ENCODE measurements at places on chromosomes 6 and 20.

DNA sequence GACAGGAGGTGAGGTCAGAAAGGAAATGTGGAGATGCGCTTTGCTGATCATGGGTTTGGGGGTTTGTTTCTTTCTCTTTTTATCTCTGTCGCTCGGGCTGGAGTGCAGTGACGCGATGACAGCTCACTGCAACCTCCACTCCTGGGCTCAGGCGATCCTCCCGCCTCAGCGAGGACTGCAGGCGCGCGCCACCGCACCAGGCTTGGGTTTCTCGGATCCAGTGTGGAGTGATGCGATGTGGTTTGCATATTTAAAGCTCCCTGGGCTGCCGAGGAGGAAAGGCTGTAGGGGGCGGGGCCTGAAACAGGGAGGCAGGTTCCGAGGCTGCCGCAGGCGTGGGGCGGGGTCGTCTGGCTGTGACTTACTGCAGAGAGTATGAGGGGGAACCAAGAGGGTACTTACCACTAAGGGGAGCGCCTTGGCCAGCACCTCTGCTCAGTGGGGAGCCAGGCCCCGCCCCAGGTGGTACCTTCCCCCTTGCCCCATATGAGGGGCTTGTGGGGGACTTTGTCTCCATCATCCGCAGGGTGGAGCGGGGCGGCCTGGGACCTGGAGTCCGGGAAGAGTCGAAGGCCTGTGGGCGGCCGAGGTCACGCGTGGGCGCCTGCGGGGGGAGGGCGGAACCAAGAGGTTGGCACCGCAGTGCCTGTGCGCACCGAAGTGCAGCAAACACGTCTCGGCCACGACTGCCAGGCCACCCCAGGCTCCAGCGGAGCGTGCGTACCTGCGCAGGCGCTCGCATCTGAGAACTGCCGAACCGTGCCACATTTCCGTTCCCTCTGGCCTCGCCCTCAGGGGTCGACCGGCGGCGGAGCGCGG is 12.7 kb upstream of the BAK1 start:
- DNase-seq, result peak; percentile 16

DNA sequence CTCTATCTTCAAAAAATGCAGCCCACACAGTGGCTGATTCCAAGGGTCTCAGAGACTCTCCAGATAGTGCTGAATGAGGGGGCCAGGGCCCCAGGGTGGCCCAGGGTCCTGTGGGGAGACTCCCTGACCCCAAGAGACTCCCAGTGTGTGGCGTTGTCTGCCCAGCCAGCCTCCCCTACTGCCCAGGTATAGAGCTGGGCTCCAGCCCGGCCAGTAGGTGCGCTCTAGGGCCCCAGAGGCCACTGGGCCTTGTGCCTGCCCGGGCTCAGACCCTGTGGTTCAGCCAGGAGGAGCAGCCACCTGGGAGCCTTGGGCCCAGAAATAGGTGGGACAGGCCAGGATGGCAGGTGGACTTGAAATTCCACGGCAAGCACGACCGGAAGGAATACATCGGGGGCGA is 30.3 kb upstream of the GATA5 start:
- no peak for DNase-seq

DNA sequence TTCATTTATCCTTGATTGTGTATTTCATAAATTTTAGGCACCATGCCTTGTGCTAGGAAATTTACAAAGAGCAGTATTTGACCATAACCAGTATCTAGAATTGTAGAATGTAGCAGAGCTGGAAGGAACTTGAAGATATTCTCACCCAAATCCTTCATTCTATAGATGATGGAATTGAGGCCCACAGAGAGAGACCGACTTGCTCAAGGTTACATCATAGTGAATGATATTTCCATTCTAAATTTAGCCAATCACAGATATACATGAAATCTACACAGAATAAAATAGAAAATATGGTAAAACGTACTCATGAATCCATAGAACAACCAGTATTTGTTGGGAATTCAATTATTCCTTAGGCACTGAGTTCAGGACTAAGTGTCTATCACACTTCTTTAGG is 10.9 kb upstream of the SGK1 start:
- no peak for DNase-seq

DNA sequence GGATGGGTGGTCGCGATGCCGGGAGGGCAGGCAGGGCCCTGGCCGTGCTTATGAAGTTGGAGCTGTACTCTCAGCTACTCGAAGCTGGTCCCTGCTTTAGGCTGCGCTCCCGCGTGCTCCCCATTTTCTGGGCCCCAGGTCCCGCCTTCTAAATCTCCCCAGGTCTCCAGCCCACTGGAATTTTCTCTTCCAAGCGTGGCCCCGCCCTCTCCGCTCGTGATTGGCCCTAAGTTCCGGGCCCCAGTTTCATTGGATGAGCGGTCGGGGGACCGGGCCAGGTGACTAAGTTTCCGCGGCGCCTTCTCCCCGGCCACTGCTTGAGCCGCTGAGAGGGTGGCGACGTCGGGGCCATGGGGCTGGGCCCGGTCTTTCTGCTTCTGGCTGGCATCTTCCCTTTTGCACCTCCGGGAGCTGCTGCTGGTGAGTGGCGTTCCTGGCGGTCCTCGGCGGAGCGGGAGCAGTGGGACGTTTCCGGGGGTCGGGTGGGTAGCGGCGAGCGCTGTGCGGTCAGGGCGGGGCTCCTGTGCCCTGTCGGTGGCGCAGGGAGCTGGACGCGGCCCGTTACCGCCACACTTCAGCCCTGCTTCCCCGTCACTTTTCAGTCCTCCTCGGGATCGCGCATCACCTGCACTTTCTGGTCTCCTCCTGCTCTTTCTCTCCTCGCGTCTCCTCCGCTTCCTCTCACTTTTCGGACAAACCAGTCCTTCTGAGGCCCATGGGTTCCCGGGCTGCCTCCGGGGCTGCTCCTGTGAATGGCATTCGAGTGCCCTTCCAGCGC is at the start of gene MICA:
Gene MICA, plus strand, starts transcription at position 313 of the 778 bp plus-strand sequence. Its CDS starts 38 bp downstream, at position 351.
- DNase-seq, result peak; percentile 46

DNA sequence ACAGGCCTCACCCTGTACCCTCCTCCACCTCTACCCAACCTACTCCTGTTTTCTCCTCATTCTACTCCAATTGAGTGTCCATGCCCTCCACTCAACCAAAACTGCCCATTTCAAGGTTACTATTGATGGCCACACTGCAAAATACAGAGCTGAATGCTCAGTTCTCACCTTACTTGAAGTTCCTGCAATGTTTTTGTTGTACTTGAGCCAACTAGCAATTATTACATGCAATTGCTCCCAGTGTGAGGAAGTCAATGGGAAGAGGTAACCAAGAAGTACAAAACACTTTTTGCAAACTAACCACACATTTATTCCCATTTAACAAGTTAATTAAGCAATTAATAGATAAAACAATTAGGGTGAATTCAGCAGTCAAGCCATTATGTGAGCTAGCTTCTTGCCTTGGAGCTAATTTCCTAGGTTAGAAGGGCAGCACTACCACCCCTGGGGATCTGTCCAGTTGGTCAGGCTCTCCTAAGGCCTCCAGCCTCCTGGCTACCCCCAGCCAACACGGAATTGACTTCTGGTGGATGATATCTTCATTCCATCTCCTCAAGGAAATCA is 52.4 kb upstream of the GGTLC1 start:
- DNase-seq, result no peak

DNA sequence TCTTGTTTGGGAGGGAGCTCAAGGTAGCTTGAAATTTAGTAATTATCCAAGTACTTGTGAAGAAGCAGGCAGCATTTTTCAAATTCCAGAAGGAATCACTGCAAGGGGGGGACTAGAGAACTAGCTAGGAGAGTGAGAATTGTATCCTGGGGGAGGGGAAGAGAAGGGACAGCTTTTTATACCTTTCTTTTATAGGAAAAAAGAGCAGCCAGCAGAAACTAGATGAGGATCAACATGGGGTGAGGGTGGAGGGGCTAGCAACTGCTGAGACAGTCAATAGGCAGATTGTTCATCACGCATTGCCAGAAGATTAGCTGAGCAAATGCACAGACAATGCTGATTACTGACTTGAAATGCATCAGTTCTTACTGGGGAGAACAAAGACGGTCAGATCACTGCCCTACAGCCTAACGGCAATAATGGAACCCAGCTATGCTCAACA is 514.3 kb upstream of the CITED2 start:
- no peak for DNase-seq

DNA sequence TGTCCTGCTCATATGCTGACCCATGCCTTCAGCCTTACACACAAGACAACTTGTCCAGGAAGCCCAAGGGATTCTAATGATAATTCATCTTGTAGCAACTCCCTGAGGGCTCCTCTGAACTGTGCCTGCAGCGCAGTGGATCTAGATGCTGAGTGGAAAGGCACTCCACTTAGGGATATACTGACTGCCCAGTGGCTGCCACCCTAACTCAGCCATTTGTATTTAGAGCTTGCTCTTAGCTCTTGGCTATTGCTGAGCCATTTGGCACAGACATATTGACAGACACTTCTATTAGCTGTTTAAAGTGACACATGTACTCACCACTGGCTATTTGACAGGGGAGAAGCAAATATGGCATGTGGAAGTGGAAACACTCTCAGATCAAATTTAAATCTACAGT is 278.3 kb upstream of the SGK1 start:
- no peak for DNase-seq

- no peak for DNase-seq
Measured at GRCh38 chr6:157962601-157963302, 18.9 kb upstream of the SYNJ2 start.

- no peak for DNase-seq
Measured at GRCh38 chr6:138695193-138695592, 78.4 kb upstream of the CCDC28A start.

- no peak for DNase-seq
Measured at GRCh38 chr6:126072834-126073233, 86.5 kb downstream of the TRMT11 start.

GRCh38 chr20:62780204-62780603 is 16.1 kb upstream of the MRGBP start:
- DNase-seq, result no peak

DNA sequence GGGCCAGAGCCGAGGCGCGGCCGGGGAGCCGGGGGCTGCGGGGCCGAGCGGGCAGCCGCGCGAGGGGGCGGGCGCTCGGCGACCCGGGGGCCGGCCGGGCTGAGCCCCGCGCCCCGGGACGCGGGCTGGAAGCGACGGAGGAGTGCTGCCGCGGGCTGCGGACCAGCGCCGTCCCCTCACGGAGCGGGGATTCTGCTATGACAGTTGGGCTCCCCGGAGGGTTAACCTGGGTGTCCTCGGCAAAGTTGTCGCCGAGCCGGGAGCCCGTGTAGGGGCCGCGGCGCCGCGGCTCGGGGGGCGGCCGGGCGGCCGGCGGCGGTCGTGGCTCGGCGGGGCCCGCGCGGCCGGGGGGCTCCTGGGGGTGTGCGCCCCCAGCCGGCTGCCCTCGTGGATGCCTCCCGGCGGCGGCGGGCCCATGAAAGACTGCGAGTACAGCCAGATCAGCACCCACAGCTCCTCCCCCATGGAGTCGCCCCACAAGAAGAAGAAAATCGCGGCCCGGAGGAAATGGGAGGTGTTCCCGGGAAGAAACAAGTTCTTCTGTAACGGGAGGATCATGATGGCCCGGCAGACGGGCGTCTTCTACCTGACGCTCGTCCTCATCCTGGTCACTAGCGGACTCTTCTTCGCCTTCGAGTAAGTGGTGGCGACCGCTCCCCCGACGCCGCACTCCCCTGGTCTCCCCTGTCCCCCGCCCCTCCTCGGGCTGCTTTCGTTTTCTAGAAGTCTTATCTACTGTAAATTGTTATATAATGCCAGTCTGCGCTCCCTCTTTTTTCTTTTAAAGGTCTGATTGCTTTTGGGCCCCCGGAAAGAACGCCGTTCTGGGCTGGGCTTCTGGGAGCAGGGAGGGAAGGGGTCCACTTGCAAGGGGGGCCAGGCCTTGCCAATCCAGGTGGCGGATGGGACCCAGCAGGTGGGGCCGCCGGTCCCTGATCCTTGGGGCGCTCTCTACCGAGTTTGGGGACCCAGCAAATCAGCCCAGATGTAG is 936 bp downstream of the ZDHHC14 start:
- peak; percentile 42 for DNase-seq

DNA sequence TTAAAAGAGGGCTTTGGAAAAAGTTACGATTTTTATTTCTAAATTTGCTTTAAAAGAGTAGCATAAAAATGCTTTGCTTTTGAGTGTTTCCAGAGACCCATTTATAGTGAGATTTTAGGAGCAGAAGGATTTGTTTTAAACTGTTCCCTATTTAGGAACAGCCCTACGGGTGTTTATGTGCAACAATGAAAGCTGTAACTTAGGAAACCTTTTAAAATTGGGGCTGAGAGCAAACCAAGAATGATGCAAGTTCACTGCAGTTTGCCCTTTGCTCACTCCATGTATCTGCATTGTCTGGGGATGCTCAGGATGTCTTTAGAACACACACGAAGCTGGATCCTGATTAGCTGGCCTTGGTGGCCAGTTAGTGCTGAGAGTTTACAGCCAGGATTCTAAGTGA is 40.9 kb downstream of the GHRH start:
- no peak for DNase-seq

DNA sequence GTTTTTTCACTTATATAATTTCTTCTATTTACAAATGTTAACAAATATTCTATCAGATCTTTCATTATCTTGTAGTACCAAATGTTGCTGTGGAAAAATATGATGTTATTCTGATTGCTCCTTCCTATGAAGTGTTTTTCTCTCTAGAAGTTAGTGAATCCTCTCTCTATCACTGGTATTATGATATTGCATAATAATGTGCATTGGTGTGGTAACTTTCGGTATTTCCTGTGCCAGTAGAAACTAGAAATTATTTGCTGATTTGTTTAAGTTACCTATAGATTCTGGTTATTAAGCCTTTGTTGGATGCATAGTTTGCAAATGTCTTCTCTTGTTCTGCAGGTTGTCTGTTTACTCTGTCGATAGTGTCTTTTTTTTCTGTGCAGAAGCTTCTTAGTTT is 342.5 kb downstream of the CENPW start:
- DNase-seq, result no peak

- DNase-seq, result no peak
Measured at GRCh38 chr6:151958332-151958731, 150.8 kb downstream of the ESR1 start.

DNA sequence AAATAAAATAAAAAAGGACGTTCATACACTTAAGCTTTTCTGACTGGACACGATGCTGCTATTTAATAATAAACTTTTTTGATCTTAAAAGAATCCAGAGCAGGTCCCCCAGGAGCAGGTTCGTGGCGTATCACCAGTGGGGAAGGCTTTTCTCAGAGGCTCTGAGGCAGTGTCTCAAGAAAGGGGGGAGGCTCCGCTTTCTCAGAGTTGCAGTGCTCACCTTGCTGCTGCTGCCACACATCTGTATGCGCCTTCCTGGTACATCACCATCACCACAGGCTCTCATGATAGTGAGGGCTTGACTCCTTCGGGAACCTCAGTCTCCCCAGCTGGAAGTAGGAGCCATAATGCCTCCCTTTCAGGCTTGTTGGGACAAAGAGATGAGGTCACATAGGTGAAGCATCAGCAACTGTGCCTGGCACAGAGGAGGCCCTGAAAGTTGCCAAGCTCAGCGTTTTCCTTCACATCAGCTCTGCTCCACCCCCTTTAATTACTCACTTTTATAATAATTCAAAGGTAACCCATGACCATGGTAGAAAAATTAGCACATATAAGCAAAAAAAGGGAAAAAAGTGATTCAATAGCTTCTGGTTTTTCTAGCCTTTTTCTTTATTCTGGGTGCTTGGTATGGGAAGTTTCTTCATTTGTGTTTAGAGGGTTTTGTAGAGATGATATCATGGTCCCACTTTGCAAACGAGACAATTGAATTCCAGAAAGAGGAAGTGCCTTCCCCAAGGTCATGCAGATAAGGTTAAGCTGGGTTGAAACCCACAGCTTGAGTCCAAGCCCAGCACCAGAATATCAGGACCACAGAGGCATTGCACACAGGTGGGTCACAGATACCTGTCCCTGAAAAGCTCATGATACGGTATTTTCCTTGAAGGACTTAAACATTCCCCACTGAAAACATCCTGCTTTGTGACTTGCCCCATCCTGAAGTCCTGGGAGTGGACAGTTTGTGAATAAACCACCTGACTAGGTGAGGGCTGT is 24.5 kb downstream of the SRSF3 start:
- no peak for DNase-seq

All from stimulated activated CD4-positive, alpha-beta T cell treated with anti-CD3 and anti-CD28 coated beads, Interleukin-15, amount 100 ng/mL, for 1 hour (primary cell).